Caco-2 (cell line): ENCODE measurements at places on chromosomes 1 and 21. TPM values are rescaled to one million over a fixed set of nuclear protein-coding genes. Genes with fewer than 3 reads are reported as not detected.

DNA sequence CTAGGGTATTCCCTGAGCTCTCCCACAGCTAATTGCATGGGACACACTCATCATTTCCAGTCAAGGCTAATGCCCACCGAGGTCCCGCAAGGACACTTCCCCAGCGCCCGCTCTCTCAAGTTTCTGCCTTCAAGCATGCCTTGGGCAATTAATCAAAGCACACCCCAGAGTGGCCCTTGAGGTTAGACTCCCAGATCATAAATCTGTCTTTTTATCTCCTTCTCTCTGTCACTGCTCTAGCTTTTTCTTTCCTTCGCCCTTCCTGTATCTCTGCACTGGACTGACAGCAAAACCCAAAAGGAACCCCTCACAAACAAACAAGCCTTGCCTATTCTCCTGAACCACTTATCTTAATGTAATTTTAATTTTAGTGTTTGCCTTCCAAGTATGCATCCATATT is 7.9 kb upstream of the EXOSC10 start:
- no peak overlapping the region for H3K4me3 ChIP-seq
- H3K27ac ChIP-seq, result no peak overlapping the region
- no peak for DNase-seq
- no peaks in the 10 kb centered on the region for H3K4me1 ChIP-seq
- H3K27me3 ChIP-seq, result no peaks in the 10 kb centered on the region

Gene LAPTM5
- 0.14 TPM in 1 of 2 replicates, not detected in the other for total RNA-seq

DNA sequence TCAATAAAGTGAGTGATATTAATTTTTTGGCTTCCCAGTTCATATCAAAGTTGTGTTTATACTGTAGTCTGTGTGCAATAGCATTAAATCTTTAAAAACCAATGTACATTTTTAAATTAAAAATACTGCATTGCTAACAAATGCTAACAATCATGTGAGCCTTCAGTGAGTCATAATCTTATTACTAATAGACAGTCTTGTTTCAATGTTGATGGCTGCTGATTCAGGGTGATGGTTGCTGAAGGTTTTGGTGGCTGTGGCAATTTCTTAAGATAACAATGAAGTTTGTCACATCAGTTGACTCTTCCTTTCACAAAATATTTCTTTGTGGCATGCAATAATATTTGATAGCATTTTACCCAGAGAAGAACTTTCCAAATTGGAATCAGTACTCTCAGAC is 109.0 kb downstream of the ZMYM4 start:
- H3K27me3 ChIP-seq, result no peaks in the 10 kb centered on the region
- H3K27ac ChIP-seq, result no peak overlapping the region
- no peaks in the 10 kb centered on the region for H3K4me1 ChIP-seq
- H3K36me3 ChIP-seq, result no peaks in the 10 kb centered on the region
- DNase-seq, result no peak

- peak; percentile 39 for DNase-seq
- peak overlapping the region; percentile 85 for H3K27ac ChIP-seq
- no peaks in the 10 kb centered on the region for H3K27me3 ChIP-seq
These were observed 749 bp downstream of the CITED4 start for GRCh38 chr1:40861224-40862003.

DNA sequence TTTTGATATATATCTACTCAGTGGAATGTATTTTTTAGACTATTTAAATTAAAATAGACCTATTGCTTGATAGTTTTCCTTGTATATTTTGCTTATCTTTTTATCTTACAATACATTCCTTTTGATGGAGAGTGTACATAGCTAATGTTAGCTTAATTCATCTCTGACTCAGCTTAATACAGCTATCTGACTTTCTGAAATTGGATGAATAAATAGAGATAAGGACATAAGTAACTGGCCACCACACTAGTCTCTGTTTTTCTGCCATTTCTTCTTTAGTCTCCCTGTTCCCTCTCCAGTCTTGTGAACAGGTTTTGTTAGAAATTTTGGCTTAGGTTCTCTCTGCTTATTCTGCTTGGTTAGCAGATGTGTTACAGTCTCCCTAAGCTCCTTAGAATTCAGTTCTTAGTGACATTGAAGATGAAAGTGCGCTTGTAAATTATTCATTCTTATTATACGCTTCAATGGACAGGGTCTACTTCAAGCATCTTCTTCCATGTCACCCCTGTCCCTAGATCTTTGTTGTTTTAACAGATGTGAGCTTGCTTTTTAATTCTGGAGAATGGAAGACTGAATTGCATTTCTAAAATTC is 59.6 kb downstream of the XPR1 start:
- no peak overlapping the region for H3K4me3 ChIP-seq
- no peaks in the 10 kb centered on the region for H3K36me3 ChIP-seq
- H3K27ac ChIP-seq, result no peak overlapping the region
- no peaks in the 10 kb centered on the region for H3K27me3 ChIP-seq
- H3K4me1 ChIP-seq, result no peaks in the 10 kb centered on the region; the same call in 1 of the 2 replicates

Gene AHDC1
- 17.0 and 17.3 TPM in 2 replicates for total RNA-seq

Gene ANGPTL3
- total RNA-seq, result 0.77 and 0.86 TPM in 2 replicates

DNA sequence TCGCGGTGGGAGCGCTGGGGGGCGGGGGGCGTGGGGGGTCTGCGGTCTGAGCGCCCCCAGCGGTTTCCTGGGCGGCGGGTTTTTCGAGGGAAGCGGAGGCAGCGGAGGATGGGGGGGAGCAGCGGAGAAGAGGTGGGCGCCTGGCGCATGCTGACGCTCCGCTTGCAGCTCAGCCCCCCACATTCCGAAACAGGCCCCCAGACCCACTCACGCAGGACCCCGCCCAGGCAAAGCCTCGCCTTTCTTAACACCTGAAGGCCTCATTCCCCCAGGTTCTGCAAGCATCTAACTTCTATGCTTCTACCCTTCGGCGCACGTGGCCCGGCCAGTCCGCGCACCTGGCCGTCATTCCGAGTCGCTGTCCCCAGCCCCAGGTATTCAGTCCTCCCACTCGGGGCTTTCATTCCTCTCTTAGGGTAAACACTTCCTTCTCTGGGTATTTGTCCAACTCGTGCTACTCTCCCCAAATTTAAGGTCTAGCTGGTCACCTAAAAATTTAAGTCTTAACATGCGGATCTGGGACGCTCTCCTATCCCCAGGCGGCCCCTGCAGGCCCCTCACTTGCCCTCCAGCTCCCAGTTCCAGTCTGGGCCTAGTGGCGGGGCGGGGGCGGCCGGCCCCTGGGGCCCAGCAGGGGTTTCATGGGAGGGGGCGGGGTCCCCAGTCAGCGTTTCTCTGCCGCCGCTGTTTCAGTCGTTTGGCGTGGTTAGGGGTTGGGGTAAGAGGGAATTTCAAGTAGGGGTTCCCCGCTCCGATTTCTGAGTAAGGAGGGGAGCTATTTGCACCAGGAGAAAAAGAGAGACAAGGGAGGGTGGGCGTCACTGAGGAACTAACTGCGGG is 2.8 kb upstream of the ZBTB7B start:
- peak overlapping the region; percentile 96 for H3K27ac ChIP-seq
- no peaks in the 10 kb centered on the region for H3K27me3 ChIP-seq
- H3K36me3 ChIP-seq, result peaks cover 1% of the 10 kb centered on the region
- peak overlapping the region; percentile 92 for H3K4me3 ChIP-seq
- H3K4me1 ChIP-seq, result peaks cover 11% of the 10 kb centered on the region; the same call in 1 of the 2 replicates

Gene FCGR3A
- not detected in 2 replicates for total RNA-seq

- H3K36me3 ChIP-seq, result peaks cover 3% of the 10 kb centered on the region
- H3K27me3 ChIP-seq, result no peaks in the 10 kb centered on the region
- no peak overlapping the region for H3K4me3 ChIP-seq
- DNase-seq, result no peak
These were observed 9.5 kb downstream of the SCCPDH start for GRCh38 chr1:246733704-246734103.

DNA sequence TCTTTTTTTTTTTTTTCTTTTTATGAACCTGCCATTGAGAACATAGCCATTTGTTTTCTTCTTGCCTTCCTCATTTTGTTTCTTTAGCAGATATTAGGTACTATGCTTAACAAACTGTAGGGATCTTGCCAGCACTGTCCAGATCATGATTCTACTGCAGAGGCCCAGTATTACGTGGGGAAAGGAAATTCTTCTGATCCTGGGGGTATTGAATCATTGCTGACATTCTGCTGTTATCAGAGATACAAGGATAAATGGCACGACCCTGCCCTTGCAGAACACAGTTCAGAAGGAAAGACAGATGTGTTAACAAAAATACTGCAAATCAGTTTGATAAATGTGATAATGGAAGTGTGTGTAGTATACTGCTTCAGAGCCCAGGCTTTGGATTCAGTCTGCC is 56.2 kb downstream of the BTBD8 start:
- H3K4me1 ChIP-seq, result no peaks in the 10 kb centered on the region
- no peak for DNase-seq
- H3K27me3 ChIP-seq, result no peaks in the 10 kb centered on the region
- H3K27ac ChIP-seq, result no peak overlapping the region
- H3K4me3 ChIP-seq, result no peak overlapping the region

Gene ACTL8
- 79.3 and 88.9 TPM in 2 replicates for total RNA-seq

Gene LEPR
- 1.5 and 1.9 TPM in 2 replicates for total RNA-seq

- no peaks in the 10 kb centered on the region for H3K27me3 ChIP-seq
- peak; percentile 89 for DNase-seq
These were observed 5.2 kb upstream of the FCER1G start for GRCh38 chr1:161209790-161210409.

Gene TMOD4
- total RNA-seq, result 0.84 and 1.3 TPM in 2 replicates

DNA sequence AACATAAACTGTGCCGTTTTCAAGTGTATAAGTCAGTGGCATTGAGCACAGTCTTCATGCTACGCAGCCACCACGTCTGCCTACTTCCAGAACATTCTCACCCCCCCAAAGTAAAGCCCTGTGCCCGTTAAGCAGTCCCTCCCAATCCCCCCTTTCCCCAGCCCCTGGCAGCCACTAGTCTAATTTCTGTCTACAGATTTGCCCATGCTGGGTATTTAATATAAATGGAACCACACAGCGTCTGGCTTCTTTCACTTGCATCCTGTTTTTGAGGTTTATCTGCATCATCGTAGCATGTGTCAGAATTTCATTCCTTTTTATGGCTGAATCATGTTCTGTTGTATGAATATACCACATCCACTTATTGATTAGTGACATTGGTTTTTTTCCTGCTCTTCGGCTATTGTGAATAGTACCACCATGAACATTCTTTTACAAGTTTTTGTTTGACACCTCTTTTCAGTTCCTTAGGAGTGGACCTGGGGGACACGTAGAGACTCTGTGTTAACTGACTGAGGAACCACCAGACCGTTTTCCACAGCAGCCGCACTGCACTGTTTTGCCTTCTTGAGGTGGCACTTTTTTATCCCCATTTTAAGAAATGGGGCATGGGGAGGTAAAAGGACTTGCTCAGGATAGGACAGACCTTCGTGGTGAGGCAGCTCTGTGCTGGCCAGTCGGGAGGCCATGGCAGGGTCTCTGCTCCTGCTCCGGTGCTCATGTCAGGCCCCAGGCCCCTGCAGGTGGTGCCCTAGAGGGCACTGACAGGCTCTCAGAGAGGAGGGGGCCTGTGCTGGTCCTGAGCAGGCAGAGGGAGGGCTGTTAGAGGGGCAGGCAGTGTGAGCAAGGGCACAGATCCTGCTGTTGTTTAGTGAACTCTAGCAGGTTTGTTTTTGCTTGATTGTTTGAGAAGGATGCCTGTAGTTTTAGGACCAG is 123.8 kb downstream of the PCBP3 start:
- no peak for DNase-seq
- H3K4me1 ChIP-seq, result no peaks in the 10 kb centered on the region
- no peak overlapping the region for H3K4me3 ChIP-seq
- H3K27me3 ChIP-seq, result no peaks in the 10 kb centered on the region
- no peak overlapping the region for H3K27ac ChIP-seq
